ENCODE measurements at places on chromosomes 12 and 14. TPM values are rescaled to one million over a fixed set of nuclear protein-coding genes. Genes with fewer than 3 reads are reported as not detected.

The DENND5B gene
- total RNA-seq: 0.33 TPM

The KIF5A gene
- 1.4 TPM for total RNA-seq

The TAS2R31 gene
- 2.9 TPM for total RNA-seq

The C3AR1 gene
- 7.8 TPM for total RNA-seq

The KCNH5 gene
- not detected for total RNA-seq

- H3K4me1 ChIP-seq: peaks cover 36% of the 10 kb centered on the region
- no peak for DNase-seq
- peak overlapping the region; percentile 2 for H3K27ac ChIP-seq
- peaks cover 52% of the 10 kb centered on the region for H3K36me3 ChIP-seq
Measured at GRCh38 chr12:121219353-121219986, 9.5 kb downstream of the P2RX4 start.

DNA sequence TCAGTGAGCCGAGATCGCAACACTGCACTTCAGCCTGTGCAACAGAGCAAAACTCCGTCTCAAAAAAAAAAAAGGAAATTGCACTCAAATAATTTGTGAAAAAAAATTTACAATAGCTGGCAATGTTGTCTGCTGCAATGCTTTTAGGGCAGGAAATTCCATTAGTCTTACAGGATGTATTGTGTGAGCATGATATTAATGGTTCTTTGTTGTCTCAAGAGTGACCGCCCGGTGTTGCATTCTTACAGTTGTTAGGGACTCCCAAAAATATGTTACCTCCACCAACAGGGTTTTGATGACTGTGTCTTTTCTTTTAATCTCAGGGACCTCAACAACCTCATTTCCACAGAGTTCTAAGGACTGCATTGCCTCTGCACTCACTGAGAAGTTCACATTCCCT is 44.8 kb downstream of the PZP start:
- H3K4me1 ChIP-seq: no peaks in the 10 kb centered on the region
- H3K27ac ChIP-seq: no peak overlapping the region
- H3K36me3 ChIP-seq: no peaks in the 10 kb centered on the region
- H3K4me3 ChIP-seq: no peak overlapping the region

DNA sequence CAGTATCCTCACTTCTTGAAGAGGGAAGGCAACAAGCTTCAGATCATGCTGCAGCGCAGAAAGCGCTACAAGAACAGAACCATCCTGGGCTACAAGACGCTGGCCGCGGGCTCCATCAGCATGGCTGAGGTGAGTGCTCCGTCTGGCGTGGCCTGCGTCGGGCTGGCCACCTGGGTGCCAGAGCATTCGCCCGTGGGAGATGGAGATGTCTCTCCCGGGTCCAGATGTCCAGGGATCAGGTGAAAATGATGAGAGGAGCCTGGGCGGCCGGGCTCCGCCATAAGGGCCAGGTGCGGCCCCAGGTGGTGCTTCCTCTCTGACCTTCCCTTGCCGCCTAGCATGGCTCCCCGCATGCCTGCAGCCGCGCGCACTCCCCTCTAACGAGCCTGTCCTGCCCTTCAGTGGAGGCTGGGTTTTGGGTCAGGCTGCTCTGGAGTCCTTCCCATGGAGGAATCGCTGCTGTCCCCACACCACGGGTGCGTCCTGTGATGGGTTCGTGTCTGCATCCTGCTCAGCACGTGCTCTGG is 40.6 kb downstream of the PACS2 start:
- H3K27me3 ChIP-seq: no peaks in the 10 kb centered on the region
- peaks cover 3% of the 10 kb centered on the region for H3K4me1 ChIP-seq
- H3K36me3 ChIP-seq: no peaks in the 10 kb centered on the region
- H3K27ac ChIP-seq: no peak overlapping the region
- DNase-seq: no peak

DNA sequence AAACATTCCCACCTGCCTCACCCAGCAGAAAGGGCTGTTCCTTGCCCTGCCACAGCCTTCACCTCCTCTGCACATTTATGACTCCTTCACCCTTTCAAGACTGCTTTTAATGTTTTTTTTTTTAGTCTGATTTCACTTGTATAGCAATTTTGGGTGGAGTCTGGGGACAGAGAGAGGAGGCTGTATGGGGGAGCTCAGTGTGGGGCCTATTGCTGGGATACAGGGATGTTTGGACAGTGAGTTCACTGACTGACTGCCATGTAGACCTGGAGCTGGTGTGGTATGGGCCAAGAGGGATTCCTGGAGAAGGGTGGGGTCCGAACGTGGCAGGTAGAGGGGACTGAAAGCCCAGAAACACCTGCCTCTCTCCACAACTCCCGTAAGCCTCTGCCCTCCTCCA is 1.9 kb upstream of the KRT85 start:
- peaks cover 2% of the 10 kb centered on the region for H3K4me1 ChIP-seq
- no peak overlapping the region for H3K4me3 ChIP-seq
- H3K27me3 ChIP-seq: peaks cover 23% of the 10 kb centered on the region
- DNase-seq: peak; percentile 14
- H3K36me3 ChIP-seq: no peaks in the 10 kb centered on the region
- no peak overlapping the region for H3K27ac ChIP-seq

GRCh38 chr12:121578230-121579189 is 2.3 kb downstream of the KDM2B start:
- peak overlapping the region; percentile 73 for H3K27ac ChIP-seq
- H3K4me1 ChIP-seq: peaks cover 27% of the 10 kb centered on the region
- no peaks in the 10 kb centered on the region for H3K27me3 ChIP-seq
- H3K36me3 ChIP-seq: peaks cover 15% of the 10 kb centered on the region
- DNase-seq: no peak
- peak overlapping the region; percentile 93 for H3K4me3 ChIP-seq

DNA sequence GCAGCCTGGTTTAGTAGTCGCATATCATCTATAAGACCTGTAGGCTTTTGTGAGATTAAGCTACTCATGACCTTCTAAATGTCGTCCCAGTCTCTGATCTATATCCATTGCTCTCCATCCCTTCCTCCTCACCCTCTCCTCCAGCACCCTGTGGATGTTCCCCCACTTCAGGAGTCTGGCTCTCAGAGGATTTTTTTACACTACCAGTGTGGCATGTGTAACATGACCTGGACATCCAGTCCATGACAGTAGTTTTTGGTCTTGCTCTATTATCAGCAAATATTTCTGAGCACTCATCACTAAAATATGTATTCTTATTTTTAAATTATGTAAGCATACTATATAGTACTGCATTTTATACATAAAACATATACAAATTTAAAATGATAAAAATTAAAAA is 142.1 kb downstream of the DYRK2 start:
- no peak for DNase-seq
- H3K4me3 ChIP-seq: no peak overlapping the region
- H3K4me1 ChIP-seq: peaks cover 1% of the 10 kb centered on the region
- H3K27ac ChIP-seq: no peak overlapping the region

- no peaks in the 10 kb centered on the region for H3K4me1 ChIP-seq
- DNase-seq: no peak
- H3K4me3 ChIP-seq: no peak overlapping the region
Measured at GRCh38 chr14:99447739-99448138, 32.9 kb downstream of the SETD3 start.

- no peak for DNase-seq
- H3K27me3 ChIP-seq: no peaks in the 10 kb centered on the region
- H3K27ac ChIP-seq: no peak overlapping the region
Measured at GRCh38 chr14:89239023-89239422, 178.0 kb downstream of the FOXN3 start.

DNA sequence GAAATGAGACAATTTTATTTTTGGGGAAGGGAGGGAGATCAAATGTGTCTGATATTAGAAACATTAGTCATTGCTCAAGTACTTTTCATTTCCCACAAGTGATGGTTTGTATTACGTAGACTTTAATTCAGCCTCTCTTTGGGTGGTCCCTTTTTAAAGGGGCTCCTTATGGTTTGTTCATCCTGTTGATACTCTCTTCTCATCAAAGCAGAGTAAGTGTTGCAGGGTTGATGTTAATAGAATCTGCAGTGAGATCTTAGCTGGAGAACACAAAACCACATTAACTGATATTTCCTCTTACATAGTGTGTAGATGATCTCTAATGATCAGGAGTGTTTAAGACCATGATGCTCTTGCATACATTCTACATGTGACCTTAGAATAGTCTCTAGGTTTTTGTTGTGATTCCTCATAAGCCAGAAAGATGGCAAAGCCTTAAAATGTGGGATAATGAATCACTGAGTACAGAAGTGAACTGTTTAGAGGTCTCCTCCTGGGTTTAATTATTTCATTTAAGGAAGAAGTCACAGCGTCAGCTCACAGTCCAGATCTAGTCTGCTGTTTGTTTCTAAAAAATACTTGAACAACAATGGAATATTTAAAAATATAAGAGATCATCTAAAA is 87.4 kb upstream of the PTPRR start:
- DNase-seq: no peak
- no peak overlapping the region for H3K4me3 ChIP-seq
- no peaks in the 10 kb centered on the region for H3K27me3 ChIP-seq

GRCh38 chr12:115946092-115946491 is 331.4 kb downstream of the MED13L start:
- no peak for DNase-seq
- H3K27ac ChIP-seq: no peak overlapping the region
- H3K4me3 ChIP-seq: no peak overlapping the region
- H3K4me1 ChIP-seq: no peaks in the 10 kb centered on the region
- H3K27me3 ChIP-seq: peaks cover 3% of the 10 kb centered on the region

- H3K36me3 ChIP-seq: peaks cover 71% of the 10 kb centered on the region
- peak overlapping the region; percentile 40 for H3K27ac ChIP-seq
- H3K4me3 ChIP-seq: no peak overlapping the region
- no peaks in the 10 kb centered on the region for H3K27me3 ChIP-seq
Measured at GRCh38 chr14:91233936-91234790, 10.3 kb downstream of the GPR68 start.

- H3K36me3 ChIP-seq: peaks cover 38% of the 10 kb centered on the region
- H3K27ac ChIP-seq: no peak overlapping the region
- no peaks in the 10 kb centered on the region for H3K27me3 ChIP-seq
- DNase-seq: no peak
- H3K4me3 ChIP-seq: no peak overlapping the region
- H3K4me1 ChIP-seq: peaks cover 5% of the 10 kb centered on the region
Measured at GRCh38 chr14:75667099-75667765, 6.2 kb downstream of the TTLL5 start.

DNA sequence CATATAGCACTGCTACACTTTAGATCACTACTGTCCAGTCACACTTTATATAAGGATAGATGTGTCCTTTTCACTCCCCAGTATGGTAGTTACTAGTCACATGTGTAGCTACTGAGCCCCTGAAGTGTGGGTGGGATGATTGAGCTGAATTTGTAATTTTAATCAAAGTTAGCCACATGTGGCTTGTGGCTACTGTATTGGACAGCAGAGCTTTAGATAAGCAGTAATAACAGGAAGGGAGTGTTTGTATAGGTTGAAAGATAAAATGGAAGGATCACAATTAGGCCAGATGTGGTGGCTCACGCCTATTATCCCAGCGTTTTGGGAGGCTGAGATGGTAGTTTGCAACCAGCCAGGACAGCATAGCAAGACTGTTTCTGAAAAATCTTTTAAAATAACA is 23.5 kb downstream of the NAA30 start:
- peaks cover 19% of the 10 kb centered on the region for H3K36me3 ChIP-seq
- DNase-seq: no peak
- H3K27ac ChIP-seq: no peak overlapping the region

GRCh38 chr14:22579236-22579635 is 9.8 kb downstream of the DAD1 start:
- DNase-seq: no peak
- H3K4me3 ChIP-seq: peak overlapping the region; percentile 33
- H3K27me3 ChIP-seq: no peaks in the 10 kb centered on the region
- peaks cover 20% of the 10 kb centered on the region for H3K36me3 ChIP-seq
- H3K27ac ChIP-seq: peak overlapping the region; percentile 27

All from activated naive CD8-positive, alpha-beta T cell treated with anti-CD3 and anti-CD28 coated beads, Interleukin-2, amount 10 ng/mL, durations not matched to agents 7 days and 5 days (primary cell).